ENCODE measurements at places on chromosomes 3 and 15.

GRCh38 chr3:105793040-105793439 is 75.8 kb downstream of the CBLB start:
- no peaks in the 10 kb centered on the region for H3K27me3 ChIP-seq
- H3K4me1 ChIP-seq: no peaks in the 10 kb centered on the region
- no peaks in the 10 kb centered on the region for H3K36me3 ChIP-seq
- no peak overlapping the region for H3K4me3 ChIP-seq
- DNase-seq: no peak

DNA sequence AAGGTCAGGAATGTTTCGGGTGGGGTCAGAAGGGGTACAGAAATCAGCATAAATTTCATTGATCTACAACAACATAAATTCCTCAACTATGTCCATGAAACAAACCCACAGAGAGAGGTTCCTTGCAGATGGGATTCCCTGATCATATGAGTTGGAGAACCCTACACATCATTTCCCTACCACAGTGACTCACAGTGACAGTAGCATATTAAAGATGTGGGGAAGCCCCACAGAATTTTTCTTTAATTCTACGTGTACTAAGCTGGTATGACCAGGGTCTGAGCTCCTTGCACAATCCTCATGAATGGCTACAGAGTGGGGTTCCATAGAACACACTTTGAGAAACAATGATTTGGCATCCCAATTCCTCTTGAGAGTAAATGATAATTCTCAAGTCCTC is 116.9 kb upstream of the RAD18 start:
- no peaks in the 10 kb centered on the region for H3K36me3 ChIP-seq
- DNase-seq: no peak
- H3K4me3 ChIP-seq: no peak overlapping the region
- H3K27ac ChIP-seq: no peak overlapping the region
- no peaks in the 10 kb centered on the region for H3K4me1 ChIP-seq

DNA sequence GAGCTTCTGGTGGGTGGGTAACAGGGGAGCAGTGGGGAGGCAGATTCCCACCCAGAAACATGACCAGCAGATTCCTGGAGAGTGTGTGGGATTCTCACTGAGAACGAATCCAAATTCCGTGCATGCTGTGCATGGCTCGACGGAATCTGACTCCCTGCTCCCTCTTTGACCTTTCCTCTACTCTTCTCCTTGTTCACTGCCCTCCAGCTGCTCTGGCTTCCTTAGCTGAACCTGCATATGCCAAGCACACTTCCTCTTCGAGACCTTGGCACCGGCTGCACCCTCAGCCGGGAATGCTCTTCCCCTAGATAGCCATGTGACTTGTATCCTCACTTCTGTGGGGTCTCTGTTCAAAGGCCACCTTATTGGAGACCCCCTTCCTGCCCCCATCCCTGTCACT is 6.3 kb downstream of the INSYN1 start:
- H3K27me3 ChIP-seq: peaks cover 9% of the 10 kb centered on the region
- H3K27ac ChIP-seq: no peak overlapping the region
- H3K4me3 ChIP-seq: no peak overlapping the region
- DNase-seq: no peak
- no peaks in the 10 kb centered on the region for H3K36me3 ChIP-seq

- H3K4me3 ChIP-seq: no peak overlapping the region
- no peaks in the 10 kb centered on the region for H3K4me1 ChIP-seq
- no peak overlapping the region for H3K27ac ChIP-seq
- H3K27me3 ChIP-seq: no peaks in the 10 kb centered on the region
- DNase-seq: no peak
Observed at GRCh38 chr3:53114412-53115074, 15.7 kb downstream of the RFT1 start.

DNA sequence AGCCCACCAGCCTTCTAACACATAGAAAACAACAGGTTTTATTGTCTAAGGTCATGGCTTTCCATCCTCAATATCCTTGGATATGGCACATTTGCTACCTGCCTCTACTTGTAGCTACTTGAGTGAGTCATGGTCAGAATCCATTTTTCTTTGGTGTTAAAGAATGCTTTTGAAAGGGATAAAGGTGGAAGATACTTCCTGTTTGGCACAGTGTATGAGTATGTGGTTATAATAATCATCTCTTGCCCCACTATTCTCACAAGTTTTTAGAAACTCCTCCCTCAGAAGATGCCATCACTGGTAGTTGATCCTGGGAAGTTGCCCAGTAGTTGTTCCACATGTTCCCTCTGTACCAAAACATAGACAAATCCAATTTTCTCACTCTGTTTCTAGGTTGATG is 508.6 kb upstream of the IL12A start:
- no peak overlapping the region for H3K4me3 ChIP-seq
- H3K36me3 ChIP-seq: no peaks in the 10 kb centered on the region
- no peaks in the 10 kb centered on the region for H3K27me3 ChIP-seq
- no peak for DNase-seq
- H3K27ac ChIP-seq: no peak overlapping the region
- H3K4me1 ChIP-seq: no peaks in the 10 kb centered on the region

- DNase-seq: no peak
- no peaks in the 10 kb centered on the region for H3K27me3 ChIP-seq
- H3K27ac ChIP-seq: no peak overlapping the region
- no peaks in the 10 kb centered on the region for H3K36me3 ChIP-seq
- H3K4me1 ChIP-seq: no peaks in the 10 kb centered on the region
Observed at GRCh38 chr3:159001711-159002110, 199.9 kb downstream of the MFSD1 start.

DNA sequence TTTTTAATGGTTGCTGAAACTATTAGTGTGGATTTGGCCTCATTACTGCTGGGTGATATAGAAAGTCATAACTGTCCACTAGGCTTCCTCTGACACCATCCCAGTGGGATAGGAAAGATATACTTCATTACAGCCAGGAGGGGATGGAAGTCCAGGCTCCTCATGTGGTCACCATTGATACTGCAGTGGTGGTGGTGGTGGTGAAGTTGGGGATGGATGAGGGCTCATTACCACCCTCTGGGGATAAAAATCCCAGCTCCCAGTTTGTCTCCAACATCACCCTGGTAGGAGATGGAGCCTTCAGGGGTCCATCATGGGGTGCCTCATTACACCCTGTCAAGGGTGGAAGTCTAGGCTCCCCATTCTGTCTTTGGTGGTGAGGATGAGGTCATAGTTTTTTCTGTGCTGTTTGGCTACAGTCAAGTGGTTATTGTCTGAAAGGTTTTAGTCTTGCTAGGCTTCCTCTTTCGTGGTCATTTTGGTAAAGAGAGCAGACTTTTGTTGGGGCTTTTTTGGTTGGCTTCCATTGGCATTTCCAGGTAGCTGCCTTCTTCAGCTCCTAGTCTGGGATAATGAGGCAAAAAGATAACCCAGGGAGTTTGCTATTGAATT is 30.1 kb upstream of the FILIP1L start:
- H3K27ac ChIP-seq: no peak overlapping the region
- no peak overlapping the region for H3K4me3 ChIP-seq
- H3K4me1 ChIP-seq: no peaks in the 10 kb centered on the region
- no peaks in the 10 kb centered on the region for H3K27me3 ChIP-seq
- H3K36me3 ChIP-seq: no peaks in the 10 kb centered on the region

DNA sequence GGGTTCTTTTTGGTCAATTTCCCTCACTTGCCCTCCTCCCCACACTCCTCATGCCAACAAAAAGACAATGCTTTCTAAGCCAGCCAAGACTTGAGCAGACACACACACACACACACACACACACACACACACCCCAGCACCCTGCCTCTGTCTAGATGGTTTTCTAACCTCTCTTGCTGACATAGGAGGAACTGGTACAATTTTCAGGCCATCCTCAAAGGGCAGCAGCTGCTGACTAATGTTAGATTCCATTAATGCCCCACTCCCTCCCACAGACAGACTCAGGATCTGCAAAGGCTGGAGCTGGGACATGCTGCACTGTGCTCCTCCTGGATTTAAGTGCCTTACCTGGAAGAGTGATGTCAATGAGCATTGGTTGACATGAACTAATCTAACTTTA is 438.4 kb downstream of the OCA2 start:
- no peaks in the 10 kb centered on the region for H3K4me1 ChIP-seq
- H3K4me3 ChIP-seq: no peak overlapping the region
- H3K27me3 ChIP-seq: no peaks in the 10 kb centered on the region
- H3K36me3 ChIP-seq: no peaks in the 10 kb centered on the region
- no peak for DNase-seq
- H3K27ac ChIP-seq: no peak overlapping the region

- no peaks in the 10 kb centered on the region for H3K27me3 ChIP-seq
- H3K4me3 ChIP-seq: no peak overlapping the region
- no peak overlapping the region for H3K27ac ChIP-seq
- no peak for DNase-seq
- no peaks in the 10 kb centered on the region for H3K36me3 ChIP-seq
Observed at GRCh38 chr3:2853651-2854050, 256.5 kb downstream of the IL5RA start.

DNA sequence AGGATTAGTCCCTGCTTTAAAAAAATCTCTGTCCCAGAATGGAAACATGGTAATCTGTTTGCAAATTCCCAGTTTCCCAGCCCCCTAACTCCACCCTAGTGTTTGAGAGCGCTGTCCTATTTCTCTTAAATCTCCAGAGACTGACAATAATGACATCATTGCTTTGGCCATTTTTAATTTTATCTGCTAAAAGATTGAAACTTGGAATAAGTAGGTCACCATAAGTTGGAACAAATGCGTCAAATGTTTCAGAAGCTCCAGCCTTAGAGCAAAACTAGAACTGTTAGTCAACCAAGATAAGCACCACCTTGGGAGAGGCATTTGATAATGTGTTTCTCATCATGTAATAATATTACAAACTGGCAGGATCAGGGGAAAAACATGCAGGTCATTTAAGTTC is 25.7 kb upstream of the MB21D2 start:
- no peaks in the 10 kb centered on the region for H3K36me3 ChIP-seq
- H3K27ac ChIP-seq: no peak overlapping the region
- no peak for DNase-seq
- no peak overlapping the region for H3K4me3 ChIP-seq

GRCh38 chr3:9730657-9731205 is 804 bp upstream of the BRPF1 start:
- peaks cover 20% of the 10 kb centered on the region for H3K4me1 ChIP-seq
- H3K4me3 ChIP-seq: peak overlapping the region; percentile 74
- peak overlapping the region; percentile 97 for H3K27ac ChIP-seq
- no peaks in the 10 kb centered on the region for H3K36me3 ChIP-seq
- no peaks in the 10 kb centered on the region for H3K27me3 ChIP-seq
